Cardiac fibroblast (primary cell): ENCODE measurements at places on chromosomes 3 and 15.

DNA sequence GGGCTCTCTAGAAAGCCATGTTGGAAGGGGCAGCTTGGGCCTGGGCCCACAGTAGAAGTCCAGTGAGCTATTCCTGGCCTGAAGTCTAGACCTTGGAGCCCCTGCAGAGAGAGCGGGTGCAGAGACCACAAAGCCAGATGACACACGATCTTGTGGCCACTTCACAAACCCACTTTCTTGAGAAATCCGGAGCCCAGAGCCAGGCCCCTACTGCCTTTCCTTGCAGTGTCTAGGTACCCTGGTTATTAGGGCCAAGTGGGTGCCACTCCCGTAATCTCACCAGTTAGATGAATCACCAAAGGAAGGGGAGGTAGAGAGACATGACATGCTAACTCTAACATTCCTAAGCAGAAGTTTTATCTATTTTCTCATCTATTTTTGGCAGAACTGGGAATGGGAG, 72.5 kb upstream of the ADAMTSL3 start:
- DNase-seq, result peak; percentile 1

DNA sequence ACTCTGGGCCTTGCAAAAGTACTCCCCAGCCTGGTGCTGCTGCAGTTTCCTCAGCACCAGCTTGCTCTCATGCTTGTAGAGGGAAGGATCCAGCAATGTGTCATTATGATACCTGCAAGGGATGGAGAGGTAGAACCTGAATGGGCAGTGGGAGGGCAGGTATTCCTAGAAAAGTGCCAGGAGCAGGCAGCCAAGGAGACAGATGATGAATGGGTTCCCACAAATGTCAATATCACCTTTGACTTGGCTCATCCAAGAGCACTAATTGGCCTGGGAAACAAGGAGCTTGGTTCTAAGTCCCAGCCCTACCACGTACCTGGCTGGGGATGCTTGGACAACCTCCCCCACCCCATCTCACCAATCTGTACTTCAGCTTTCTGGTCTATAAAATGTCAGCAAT, 9.4 kb downstream of the CILP start:
- no peak for DNase-seq

DNA sequence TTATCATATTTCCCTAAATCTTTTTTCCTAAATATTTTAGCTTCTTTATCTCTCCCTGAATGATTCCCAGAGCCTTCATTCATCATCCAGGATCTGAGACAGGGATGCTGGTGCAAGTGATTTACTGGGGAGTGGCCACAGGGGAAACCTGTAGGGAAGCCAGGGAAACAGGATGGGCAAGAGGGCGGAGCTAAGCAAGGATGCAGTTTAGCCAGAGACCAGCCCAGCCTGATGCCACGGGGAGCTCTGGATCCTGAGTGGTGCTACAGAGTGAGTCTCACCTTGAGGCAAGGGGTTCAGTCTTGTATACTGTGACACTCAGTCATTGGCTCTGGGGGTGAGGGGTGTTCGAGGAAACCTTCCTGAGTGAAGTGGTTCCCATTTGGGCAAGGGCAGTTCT, 39.7 kb upstream of the LRRFIP2 start:
- no peak for DNase-seq

- no peak for DNase-seq
Observed at GRCh38 chr15:93859176-93859575, 372.2 kb upstream of the MCTP2 start.

DNA sequence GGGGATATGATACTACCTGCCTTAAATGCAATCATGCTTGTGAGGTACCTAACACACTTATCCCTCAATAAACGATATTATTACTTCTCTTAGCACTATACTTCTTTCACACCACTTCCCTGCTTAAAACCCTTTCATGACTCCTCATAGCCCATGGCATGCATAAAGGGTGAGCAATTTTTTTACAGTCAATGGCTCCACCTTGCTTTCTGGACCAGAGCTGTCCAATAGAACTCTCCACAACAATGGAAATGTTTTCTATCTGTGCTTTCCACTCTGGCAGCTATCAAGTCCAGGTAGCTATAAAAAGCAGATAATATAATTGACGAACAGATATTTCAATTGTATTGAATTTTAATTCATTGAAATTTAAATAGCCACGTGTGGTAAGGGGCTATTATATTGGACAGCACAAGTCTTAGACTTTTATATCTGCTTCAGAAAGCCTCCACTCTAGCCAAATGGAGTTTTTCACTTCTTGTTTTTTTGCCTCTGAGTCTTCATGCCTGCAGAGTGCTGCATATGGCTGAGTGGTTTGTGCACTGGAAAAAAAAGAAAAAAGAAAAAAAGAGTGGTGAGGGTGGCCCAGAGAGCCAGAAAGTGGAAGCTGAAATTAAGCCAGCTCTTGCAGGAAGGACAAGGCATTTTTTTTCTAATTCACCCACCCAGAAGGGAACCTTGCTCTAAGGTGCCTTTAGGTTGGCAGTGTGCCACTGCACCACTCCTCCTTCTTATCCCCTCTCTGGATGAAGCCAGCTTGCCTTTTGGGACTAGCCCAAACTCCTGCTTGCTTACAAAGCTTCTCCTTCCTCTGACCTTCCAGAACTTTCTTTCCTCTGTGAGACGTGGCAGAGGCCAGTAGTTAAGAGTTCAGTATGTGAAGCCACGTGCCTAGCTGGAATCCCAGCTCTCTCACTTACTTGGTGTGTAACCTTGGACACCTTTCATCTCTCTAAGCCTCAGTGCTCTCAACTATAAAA, 239.0 kb upstream of the LRTM1 start:
- DNase-seq, result no peak

GRCh38 chr3:143249014-143249413, 129.4 kb downstream of the CHST2 start:
- DNase-seq, result no peak

GRCh38 chr3:21159543-21159906, 591.5 kb downstream of the ZNF385D start:
- DNase-seq, result no peak

DNA sequence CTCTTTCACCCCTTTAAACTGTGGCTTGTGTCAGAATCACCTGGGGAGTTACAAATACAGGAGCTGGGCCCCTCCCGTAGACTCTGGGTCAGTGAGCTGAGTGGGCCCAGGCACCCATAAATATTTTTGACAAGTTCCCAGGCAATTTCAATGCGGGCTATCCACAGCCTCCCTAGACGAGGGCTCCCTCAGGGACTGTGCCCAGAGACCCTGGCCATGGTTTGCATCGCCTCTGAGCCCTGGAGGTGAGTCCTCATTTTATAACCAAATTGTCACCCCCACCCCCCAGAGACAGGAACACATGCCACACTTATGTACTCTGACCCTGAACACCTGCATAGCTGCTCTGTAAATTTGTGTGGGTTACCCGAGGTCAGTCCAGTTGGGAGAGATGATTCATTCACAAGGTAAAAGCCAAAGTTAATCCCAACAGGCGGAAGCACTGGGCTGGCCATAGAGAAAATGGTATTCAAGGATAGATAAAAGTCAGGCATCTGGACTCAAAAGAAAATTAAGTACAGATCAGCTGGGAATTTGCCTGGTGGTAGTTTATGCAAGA, 146.5 kb upstream of the SLC6A11 start:
- no peak for DNase-seq

- DNase-seq, result peak; percentile 88
Observed at GRCh38 chr3:139427283-139428060, 38.0 kb upstream of the COPB2 start.

- no peak for DNase-seq
Observed at GRCh38 chr3:72720566-72720965, 127.7 kb downstream of the SHQ1 start.

DNA sequence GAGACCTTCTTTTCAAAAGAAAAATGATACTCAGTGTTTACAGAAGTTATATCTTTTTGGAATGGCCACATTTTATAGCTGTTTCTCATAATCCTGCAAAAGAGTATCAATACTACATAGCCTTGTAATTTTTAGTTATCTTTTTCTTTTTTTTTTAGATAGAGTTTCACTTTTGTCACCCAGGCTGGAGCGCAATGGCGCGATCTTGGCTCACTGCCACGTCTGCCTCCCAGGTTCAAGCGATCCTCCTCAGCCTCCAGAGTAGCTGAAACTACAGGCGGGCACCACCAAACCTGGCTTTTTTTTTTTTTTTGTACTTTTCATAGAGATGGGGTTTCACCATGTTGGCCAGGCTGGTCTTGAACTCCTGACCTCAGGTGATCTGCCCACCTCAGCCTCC, 53.6 kb downstream of the ANKRD28 start:
- no peak for DNase-seq

GRCh38 chr15:40754574-40754882, 526 bp downstream of the RMDN3 start:
- no peak for DNase-seq

DNA sequence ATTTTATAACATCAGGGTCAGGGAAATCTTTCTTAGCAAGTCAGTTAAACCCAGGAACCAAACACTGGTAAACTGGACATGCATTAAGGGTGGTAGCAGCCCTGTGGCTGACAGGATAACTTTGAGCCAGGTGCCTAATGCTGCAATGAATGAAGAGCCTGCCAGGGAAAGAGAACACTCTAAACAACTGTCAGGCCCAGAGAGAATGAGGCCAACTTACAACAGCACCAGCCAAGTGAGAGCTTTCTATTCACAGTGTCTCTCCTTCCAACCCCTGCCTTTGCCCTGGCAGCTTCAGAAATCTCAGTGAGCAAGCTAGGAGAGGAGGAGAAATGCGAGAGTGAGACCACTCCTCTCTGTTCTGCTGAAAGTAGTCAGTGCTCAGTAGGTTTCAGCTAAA, 50.4 kb upstream of the ATP2C1 start:
- no peak for DNase-seq

DNA sequence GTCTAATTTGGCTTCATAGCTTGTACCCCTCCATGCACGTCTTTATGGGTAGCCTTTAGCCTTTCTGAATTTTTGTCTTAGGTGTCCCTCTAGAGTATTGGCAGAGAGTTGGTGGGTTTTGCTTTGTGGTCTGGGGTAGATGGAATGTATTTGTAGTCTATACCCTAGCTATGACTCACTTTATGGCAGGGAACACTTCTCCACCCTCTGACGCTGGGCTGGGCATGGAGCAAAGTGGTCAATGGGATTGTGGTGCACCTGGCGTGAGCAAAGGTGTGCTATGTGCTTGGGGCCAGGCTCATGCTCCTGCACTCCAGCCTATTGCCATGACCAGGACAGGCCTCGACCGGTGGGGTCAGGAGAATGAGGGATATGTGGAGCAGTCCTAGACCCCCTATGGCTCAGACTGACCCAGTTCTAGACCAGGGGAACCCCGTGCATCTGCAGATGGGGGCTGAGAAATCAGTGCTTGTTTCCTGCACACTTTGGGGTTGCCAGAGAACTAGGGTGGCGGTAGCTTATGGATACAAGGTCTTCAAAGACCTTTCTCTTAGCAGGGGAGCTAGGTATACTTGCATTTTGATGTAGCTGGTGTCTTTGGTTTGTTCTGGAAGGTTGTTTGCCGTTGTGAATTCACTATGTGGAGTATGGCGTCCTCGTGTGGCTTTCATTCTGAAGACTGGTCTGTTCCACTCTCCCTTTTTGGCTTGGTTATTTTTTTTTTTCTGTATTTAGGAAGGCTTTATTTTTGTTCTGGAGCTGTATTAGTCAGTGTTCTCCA, 49.4 kb upstream of the RPL32 start:
- no peak for DNase-seq

DNA sequence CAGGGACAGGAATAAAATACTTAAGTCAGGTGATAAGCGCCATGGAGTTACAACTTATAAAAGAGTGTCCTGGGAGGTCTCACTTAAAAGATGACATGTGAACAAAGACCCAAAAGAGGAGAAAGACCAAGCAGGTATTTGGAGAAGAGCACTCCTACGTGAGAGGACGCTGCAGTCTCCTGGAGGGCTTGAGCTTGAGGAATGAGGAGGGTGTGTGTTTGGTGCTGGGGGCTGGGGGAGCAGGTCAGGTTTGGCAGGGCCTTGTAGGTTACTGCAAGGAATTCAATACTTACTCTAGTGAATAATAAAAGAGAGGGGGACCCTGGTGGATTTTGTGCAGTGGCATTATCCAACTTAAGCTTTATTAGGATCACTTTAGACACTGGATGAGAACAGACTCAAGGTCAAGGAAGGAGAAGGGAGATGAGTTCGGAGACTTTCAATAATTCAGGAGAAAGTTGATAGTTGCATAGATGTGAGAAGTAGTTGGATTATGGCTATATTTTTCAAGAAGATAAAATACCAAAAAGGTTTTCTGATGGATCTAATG, 32.4 kb downstream of the TNIK start:
- DNase-seq, result no peak

DNA sequence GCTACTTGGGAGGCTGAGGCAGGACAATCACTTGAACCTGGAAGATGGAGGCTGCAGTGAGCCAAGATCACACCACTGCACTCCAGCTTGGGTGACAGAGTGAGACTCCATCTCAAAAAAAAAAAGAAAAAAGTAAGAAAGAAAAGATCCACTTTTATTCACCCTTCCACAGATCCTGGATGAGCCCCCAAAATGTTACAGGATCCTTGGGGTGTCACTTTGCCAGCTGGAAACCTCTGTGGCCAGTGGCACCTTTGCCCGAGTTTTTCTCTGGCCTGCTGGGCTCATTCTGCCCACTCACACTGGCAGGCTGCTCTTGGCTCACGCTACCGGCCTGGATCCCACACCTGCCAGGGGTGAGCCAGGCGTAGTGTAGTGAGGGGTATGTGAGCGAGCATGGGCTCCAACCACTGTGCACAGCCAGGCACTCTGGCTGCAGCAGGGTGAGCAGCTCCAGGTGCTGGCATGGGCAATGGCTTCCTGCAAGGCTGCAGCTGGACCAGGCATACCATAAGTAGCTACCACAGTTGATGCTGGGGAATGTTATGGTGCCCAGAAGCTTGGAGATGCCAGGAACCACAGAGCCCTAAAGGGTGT, 57.8 kb upstream of the C15orf39 start:
- no peak for DNase-seq

DNA sequence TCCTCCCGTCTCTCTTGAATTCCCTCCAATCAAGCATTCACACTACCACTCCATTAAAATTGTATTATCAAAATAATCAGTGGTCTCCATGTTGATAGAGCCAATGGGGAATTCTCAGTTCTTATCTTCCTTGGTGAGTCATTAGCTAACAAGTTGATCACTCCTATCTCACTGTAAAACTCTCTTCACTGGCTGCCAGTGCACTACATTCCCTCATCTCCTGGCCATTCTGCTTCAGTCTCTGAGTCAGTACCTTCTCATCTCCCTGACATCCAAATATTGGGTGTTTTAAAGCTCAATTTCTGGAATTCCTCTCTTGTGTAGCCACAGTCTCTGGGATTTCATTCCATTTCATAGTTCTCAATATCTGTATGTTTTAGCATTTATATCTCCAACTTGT, 175.2 kb downstream of the ALDH1A2 start:
- peak; percentile 21 for DNase-seq

- DNase-seq, result no peak
Observed at GRCh38 chr3:50610992-50611463, 546 bp downstream of the CISH start.

- no peak for DNase-seq
Observed at GRCh38 chr3:178603735-178604134, 67.5 kb downstream of the KCNMB2 start.

- no peak for DNase-seq
Observed at GRCh38 chr3:195094191-195094921, 176.6 kb downstream of the XXYLT1 start.
